ENCODE measurements at places on chromosomes 12 and 14.

DNA sequence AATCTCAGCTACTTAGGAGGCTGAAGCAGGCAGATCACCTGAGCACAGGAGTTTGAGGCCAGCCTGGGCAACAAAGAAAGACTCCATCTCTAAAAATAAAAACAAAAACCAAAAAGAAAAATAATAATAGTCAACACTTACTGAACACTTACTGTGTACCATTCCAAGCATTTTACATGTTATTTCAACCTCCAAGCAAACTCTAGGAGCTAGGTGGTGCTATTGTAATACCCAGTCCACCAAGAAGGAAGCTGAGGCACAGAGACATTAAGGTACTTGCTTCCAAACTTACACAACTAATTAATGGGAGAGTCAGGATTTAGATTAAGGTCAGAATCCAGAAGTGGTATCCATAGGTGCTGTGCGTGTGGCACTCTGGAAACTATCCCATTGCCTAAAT, 13.7 kb upstream of the OR6J1 start:
- DNase-seq = no peak

DNA sequence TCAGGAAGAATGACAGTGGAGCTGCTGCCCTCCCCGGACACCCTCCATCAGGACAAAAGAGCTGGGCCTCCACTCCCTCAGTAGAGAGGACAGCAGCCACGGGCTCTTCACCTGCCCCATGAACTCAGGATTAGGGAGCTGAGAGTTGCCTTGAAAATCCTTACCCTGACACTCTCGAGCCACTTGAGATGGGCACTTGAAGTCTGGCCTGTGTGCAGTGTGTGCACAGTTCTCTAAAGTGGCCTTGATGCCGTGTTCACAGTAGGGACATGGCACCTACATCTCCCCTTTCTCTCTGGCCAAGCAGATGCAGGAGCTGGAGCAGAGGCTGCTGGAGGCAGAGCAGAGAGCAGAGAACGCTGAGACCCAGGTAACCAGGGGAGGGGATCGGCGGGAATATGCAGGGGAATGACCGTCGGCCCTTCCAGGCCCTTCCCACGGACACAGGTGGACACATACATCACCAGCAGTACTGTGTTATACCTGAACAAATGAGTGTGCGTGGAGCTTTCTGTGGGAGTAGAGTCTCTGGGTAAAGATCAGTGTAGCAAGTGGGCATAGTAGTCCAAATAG, 22.5 kb downstream of the PLEKHH1 start:
- DNase-seq = no peak

GRCh38 chr12:57549909-57550640, at the start of gene KIF5A:
TSS of gene KIF5A (plus strand) at chr12:57550044. CDS start at chr12:57550272, 228 bp downstream.
- peak; percentile 64 for DNase-seq

DNA sequence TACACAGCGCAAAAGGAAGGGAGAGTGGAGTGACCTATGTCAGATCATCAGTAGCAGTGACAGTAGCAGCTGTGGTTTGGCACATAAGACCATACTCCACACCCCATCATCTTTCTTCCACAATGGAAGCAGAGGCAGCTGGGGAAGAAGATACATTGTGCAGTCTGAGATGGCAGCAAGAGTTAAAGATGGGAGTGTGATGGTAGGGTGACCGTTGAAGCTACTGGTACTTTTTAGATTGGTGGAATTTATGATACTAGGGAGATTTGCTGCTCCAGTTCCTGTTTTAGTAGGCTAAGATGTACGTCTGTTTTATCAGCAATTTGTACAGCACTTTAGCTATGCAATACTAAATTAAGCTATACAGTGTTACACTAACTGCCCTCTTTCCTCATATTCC, 291.0 kb downstream of the FUT8 start:
- DNase-seq = no peak

DNA sequence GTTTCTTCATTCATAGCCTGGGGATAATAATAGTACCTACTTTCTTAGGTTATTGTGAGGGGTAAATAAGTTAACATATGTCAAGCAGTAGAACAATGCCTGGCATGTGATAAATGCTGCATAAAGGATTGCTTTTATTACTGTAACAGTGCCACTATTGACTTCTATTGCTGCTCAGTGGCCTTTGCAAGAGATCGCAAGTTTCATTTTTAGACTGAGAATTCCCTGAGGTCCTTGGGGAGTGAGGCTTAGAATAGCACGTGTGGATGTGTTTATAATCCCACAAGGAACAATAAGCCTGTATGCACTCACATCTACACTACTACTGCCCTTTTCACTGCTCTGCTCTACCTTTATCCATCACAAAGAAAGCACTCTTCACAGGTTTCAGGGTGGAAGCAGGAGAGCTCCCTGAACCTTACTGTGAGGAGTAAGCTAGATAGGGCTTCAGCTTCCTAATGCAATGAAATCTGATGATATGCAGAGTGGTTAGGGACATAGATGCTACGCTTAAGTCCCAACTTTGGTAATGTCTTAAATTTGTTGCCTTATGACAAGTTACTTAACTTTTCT, 302.6 kb downstream of the SNAPC1 start:
- no peak for DNase-seq
